ENCODE measurements at places on chromosomes 2 and 18.

GRCh38 chr18:34321066-34321465, 96.4 kb upstream of the NOL4 start:
- no peak for DNase-seq

GRCh38 chr18:39660141-39660540, 2094.5 kb upstream of the CELF4 start:
- DNase-seq = no peak

- DNase-seq = no peak
Observed at GRCh38 chr2:70531419-70532086, 22.1 kb downstream of the TGFA start.

GRCh38 chr18:76450452-76451395, 44.3 kb downstream of the ZNF516 start:
- peak; percentile 4 for DNase-seq

DNA sequence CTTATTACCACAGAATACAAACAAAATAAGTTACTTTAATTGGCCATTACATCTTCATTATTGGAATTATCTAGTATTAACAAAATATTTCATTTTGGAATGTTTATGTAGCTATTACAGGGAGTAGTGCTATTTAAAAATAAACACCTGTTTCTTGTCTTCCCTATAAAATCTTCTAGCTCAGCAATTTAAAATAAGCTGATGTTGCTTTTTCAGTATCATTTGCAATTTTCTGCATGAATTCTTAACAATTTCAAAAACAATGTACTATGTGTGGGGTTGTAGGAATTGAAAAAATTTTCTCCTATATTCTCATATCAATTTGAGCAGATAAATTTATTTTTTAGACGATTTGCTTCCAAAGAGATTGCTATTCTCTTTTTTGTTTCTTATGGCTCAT, 1251.3 kb upstream of the CRIM1 start:
- DNase-seq = no peak

DNA sequence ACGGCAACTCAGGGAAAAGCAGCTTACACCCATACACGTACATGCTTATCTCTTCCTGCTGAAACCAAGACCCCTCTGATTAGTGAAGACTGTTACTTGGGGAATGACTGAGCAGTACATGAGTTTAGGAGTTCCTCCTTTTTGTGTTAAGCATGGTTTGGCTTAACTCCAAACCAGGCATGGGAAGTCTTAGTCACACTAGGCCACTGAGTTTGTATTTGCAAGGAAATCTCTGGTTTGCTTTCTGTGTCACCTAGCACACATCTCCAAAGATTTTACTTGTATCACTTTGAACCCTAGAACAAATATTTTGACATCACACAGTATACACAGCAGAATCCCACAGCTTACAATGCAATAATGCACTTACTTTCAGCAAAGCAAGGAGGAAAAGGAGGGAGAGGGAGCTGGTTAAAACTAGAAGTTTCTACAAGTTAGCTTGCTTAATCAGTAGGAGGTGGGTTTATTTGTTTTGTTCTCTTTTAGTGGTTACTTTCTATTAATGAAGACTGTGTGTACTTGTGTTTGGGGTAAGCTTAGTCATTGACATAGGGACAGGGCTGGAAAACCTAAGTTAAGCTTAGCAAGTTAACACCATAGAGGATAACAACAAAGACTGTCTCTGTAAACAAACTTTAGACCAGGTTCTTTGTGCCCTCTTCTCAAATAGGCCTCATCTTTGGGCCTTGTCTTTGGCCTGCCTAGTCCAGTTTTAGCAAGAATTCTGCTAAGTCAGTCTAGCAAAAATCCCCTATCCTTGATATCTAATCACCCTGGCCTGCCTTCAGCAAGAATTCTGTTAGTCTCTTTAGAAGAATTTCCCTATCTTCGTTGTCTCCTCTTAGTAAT, 219.4 kb downstream of the MREG start:
- DNase-seq = no peak

- no peak for DNase-seq
Observed at GRCh38 chr18:27632706-27633105, 447.6 kb upstream of the CHST9 start.

- DNase-seq = no peak
Observed at GRCh38 chr2:192159208-192159607, 35.5 kb downstream of the TMEFF2 start.

DNA sequence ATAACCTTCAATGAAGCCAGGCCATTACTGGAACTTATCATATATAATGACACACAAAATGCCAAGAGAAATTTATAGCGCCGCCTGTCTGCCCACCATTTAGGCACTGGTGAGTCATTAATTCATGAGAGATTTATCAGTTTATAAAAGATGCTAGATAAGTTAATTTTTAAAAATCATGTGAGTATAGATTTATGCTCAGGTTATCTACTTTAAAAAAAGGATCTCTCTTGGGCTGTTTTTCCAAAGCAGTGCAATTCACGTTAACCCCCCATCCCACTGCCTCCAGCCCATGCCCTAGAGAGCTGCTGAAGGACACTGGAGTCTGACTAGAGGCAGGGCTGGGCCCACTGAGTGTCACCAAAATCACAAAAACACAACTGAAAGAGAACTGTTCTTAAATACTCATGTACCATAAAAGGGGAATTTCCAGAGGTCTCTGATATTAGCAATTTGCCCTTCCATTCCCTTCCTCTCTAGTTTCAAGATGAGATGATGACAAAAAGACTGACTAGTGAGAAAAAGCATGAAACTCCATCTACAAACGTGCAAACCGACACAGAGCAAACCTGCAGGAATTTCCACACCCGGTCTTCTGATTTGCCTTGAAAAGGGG, 160.8 kb downstream of the BCL2 start:
- DNase-seq = no peak

DNA sequence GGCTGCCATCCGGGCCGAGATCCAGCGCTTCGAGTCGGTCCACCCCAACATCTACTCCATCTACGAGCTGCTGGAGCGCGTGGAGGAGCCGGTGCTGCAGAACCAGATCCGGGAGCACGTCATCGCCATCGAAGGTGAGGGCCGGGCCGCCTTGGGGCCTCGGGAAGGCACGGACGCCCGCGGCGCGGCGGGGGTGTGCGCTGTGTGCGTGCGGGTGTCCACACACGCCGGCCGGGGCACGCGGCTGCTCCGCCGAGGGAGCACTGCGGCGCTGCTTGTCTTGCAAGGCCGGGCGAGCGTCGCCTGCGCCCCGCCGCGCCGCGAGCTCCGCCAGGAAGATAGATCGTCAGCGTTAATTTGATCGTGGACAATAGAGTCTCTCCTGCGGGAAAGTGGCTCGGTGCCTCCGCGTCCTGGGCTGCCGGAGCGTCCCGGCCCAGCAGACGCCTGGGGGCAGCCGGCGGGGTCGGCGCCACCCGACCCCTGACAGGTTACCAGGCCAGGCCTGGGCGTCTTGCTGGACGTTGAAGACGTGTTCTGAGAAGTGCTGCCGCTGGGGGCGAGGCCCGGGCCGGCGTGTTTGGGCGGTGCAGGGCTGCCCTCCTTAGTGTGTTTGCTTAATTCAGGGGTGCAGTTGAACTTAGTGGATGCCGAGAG, 1.0 kb downstream of the AGAP1 start:
- DNase-seq = no peak

DNA sequence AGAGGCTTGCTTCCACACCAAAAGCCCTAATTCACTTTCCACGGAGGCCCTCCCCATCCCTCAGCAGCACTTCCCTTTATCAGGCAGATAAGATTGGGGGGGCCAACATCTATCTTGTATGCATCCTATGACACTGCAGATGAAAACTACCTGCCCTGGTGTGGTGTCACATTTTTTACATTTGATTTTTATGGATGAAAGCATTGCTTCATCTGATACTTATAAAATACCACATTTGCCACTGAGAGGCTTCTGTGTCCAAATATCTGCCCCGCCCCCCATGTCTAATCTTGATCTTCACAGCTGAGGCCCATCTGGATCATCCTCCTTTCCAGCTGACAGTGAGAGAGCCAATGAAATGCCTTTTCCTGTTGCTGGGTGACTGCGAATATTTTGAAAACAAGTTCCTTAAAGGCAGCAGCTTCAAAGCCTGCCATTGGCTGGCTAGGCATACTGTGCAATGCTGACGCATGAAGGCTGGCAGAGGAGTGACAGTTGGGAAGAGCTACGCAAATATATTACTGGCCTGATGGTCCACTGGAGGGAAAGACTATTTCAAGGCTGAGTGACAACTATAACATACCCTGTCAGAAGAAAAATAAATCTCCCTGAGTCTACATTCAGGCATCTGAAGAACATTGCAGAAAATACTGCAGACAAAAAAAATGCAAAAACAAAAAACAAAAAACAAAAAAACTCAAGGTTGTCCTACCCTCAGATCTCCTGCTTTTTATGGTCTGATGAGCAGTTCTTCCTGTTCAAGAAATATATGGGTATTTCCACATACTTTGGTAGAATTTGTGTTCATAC, 318.7 kb downstream of the PDE11A start:
- DNase-seq = peak; percentile 33

GRCh38 chr2:240024766-240025165, 376 bp downstream of the NDUFA10 start:
- no peak for DNase-seq

DNA sequence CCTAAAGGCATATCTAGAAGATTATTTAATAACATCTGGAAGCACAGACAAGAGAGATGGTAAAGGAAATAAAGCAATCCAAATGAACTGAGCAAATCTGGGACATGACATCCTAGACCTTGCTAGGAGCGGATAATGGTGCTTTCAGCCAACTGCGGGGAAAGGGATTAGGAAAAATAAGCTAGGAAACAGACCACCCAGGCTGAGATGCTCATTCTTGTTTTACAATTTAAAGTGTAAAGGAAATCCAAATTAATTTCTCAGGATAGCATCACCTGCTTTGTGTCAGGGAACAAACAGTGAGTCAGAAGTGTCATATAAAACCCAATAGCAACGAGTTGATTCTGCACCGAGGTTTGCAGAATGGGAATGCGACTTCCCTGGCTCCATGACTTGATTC, 112.5 kb upstream of the CXCR4 start:
- no peak for DNase-seq

GRCh38 chr2:144424559-144425240, 95.2 kb downstream of the ZEB2 start:
- DNase-seq = no peak

GRCh38 chr2:160507464-160507863, 13.9 kb upstream of the RBMS1 start:
- DNase-seq = no peak

GRCh38 chr2:233287871-233288270, 19.7 kb upstream of the SAG start:
- no peak for DNase-seq

GRCh38 chr2:204452464-204453023, 92.7 kb upstream of the PARD3B start:
- DNase-seq = no peak
